ENCODE measurements at places on chromosomes 16 and 17. TPM values are rescaled to one million over a fixed set of nuclear protein-coding genes. Genes with fewer than 3 reads are reported as not detected.

DNA sequence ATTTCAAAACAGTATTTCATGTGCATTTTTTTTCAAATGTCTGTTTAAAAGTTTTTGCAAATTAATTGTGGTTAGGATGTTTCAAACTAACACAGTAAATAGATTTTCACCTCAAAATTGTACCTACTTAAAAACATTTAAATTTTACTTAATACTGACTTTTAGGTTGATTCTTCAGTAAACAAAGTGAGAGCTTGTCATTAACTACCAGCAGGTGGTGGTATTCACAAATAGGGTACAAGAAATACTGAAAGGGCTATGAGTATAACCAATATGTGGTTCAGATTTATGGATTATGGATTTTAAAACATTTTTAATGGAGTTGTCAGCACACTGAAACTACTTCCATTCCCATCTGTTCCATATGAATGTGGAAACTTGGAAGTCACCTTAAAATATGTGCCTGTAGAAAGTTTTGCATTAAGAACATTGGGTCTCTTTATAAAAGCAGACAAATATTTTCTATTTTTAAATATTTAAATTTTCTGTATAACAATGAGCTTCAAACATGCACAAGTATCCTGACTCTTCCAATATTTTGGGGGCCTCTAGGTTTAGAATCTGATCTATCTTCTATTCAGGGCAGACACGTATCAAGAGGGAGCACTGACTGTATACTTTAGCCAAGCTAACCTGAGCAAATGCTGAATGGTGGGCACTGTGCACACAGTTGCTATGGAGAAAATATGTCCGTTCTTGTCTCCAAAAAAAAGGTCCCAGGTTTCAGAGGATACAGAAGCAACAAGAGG lies 155.6 kb downstream of the SNX11 start:
- DNase-seq: no peak

DNA sequence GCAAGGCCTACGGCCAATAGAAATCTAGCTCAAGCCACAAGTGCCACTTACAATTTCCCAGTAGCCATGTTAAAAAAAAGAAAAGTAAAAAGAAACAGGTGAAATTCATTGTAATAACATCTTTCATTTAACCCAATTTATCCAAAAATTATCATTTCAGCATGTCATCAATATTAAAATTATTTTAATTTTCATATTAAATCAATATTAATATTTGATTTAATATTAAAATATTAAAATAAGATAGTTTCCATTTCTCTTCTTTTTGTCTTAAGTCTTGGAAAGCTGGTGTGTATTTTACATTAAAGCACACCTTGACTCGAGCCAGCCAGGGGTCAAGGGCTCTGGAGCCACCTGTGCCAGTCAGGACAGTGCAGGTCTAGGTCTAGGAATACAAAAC lies 12.7 kb upstream of the C16orf74 start:
- no peak for DNase-seq

GRCh38 chr17:77189148-77189547 lies 48.4 kb downstream of the SEC14L1 start:
- DNase-seq: no peak

DNA sequence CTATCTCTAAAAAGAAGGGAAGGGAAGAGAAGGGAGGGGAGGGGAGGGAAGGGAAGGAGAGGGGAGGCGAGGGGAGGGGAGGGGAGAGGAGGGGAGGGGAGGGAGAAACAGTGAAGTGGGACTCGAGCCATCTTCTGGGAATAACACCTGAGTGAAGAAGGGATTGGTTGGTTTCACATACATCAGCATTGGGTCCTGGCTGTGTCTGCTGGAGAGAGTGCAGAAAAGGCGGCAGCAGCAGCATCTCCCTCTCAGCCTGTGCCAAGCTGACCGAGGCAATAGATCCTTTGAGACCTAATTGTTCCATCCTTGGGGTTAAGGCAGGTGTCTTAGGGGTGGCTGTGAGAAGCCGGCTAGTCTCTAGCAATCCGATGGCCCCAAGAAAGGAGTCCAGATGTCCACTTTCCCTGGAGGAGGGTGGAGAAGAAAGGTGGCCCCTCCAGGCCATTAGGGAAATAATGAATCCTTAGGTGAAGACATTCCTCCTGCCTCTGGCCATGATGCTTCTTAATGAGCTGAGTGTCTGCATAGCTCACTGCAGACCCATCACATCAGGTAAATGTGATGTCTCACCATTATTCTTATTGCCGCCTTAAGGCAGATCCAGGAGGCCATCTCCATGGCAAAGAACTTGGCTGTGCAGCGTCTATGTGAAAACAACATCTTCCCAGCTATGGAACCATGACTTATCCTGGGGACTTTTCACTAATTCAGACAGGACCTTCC lies 71.6 kb downstream of the WIPI1 start:
- DNase-seq: no peak

GRCh38 chr16:65305266-65305959 lies 183.6 kb upstream of the CDH11 start:
- DNase-seq: no peak

DNA sequence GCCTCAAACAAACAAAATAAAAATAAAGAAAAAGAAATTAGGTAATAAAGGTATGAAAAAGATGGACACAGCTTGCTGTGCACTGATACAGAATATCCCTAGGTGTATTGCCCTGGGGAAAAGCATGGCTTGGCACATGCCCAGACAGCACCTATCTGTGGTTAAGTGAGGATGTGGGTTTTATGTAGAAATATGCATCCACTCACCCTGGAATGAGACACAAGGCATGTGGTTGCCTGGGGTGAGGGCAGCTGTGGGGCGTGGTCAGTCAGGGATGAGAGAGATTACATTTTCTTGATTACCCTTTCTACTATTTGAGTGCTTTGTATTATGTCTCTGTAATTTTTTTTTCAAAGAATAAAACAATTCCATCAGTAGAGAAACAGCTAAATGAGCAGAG lies 6.9 kb downstream of the PLLP start:
- no peak for DNase-seq

The JUP gene
- 148 TPM for total RNA-seq

The BAIAP3 gene
- total RNA-seq: 6.0 TPM

All from left lung (tissue), 14 donors.